ENCODE measurements at places on chromosomes 2 and 18. TPM values are rescaled to one million over a fixed set of nuclear protein-coding genes. Genes with fewer than 3 reads are reported as not detected.

DNA sequence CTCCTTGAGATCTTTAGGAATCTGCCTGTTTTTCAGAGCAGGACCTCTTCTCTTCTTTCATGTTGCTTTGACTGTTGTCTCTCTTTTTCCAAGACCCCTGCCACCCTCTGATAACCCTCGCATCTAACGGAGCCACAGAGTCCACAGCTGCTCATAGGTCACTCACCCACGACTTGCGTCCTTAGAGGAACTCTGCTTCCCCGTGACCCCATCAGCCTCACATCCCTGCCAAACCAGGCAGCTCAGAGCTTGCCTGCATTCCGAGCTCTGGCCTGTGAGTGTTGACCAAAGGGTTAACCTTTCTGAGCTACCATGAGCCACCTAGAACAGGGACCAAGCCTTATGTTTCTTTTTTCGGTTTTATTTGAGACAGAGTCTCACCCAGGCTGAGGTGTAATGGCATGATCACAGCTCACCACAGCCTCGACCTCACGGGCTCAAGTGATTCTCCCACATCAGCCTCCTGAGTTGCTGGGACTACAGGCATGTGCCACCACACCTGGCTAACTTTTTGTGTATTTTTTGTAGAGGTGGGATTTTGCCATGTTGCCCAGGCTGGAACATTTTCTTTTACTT is 36.4 kb downstream of the CABLES1 start:
- no peaks in the 10 kb centered on the region for H3K36me3 ChIP-seq
- peaks cover 8% of the 10 kb centered on the region for H3K27me3 ChIP-seq
- no peaks in the 10 kb centered on the region for H3K4me1 ChIP-seq
- peak; percentile 34 for DNase-seq
- H3K27ac ChIP-seq: no peak overlapping the region

OTOS gene
- total RNA-seq: not detected

DNA sequence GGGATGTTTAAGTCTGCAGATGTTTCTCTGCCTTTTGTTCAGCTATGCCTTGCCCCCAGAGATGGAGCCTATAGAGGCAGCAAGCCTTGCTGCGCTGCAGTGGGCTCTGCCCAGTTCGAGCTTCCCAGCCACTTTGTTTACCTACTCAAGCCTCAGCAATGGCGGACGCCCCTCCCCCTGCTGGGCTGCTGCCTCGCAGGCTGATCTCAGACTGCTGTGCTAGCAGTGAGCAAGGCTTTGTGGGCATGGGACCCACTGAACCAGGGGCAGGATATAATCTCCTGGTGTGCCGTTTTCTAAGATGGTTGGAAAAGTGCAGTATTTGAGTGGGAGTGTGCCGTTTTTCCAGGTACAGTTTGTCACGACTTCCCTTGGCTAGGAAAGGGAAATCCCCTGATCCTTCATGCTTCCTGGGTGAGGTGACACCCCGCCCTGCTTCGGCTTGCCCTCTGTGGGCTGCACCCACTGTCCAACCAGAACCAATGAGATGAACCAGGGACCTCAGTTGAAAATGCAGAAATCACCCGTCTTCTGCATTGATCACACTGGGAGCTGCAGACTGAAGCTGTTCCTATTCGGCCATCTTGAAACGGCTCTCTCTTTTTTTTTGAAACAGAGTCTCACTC is 27.6 kb upstream of the ADAM23 start:
- DNase-seq: no peak
- H3K27me3 ChIP-seq: no peaks in the 10 kb centered on the region
- peaks cover 4% of the 10 kb centered on the region for H3K36me3 ChIP-seq

TUBA3D gene
- total RNA-seq: not detected

DNA sequence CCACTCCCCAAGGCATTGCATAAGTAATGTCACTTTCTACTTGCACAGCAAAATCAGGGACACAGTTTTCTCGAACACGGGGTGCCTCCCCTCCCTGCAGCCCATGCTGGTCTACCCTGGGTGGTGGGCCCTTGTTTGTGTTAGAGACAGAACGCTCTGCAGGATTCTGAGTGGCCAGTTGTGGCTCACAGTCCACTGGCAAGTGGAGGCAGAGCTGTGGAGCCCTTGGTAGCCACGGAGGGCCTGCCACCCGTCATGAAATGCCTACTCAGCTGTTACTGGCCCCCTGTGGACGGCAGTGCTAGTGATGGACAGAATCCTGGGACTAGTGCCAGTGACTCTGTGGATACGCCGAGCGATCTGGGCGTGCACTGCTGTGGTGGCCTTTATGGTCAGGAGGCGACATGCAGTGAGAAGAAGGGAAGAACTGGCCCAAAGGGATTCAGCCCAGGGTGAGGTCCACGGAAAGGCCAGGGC is 54.0 kb upstream of the TXNDC2 start:
- peaks cover 4% of the 10 kb centered on the region for H3K4me1 ChIP-seq
- no peak for DNase-seq
- H3K4me3 ChIP-seq: no peak overlapping the region
- no peak overlapping the region for H3K27ac ChIP-seq
- H3K27me3 ChIP-seq: peaks cover 25% of the 10 kb centered on the region

- no peak for DNase-seq
- H3K4me3 ChIP-seq: no peak overlapping the region
- H3K27me3 ChIP-seq: peaks cover under 1% of the 10 kb centered on the region
- no peak overlapping the region for H3K27ac ChIP-seq
- no peaks in the 10 kb centered on the region for H3K36me3 ChIP-seq
- no peaks in the 10 kb centered on the region for H3K4me1 ChIP-seq
Observed at GRCh38 chr2:129761569-129762021, 217.9 kb upstream of the RAB6C start.

GYPC gene
- 44.2 TPM for total RNA-seq

GRCh38 chr2:231674587-231675338 is 33.6 kb upstream of the PTMA start:
- H3K27ac ChIP-seq: peak overlapping the region; percentile 85
- peaks cover 10% of the 10 kb centered on the region for H3K4me1 ChIP-seq
- no peak overlapping the region for H3K4me3 ChIP-seq
- H3K36me3 ChIP-seq: no peaks in the 10 kb centered on the region

GRCh38 chr2:201126308-201127151 is 10.6 kb downstream of the CFLAR start:
- peaks cover 62% of the 10 kb centered on the region for H3K4me1 ChIP-seq
- peaks cover 41% of the 10 kb centered on the region for H3K36me3 ChIP-seq
- H3K27ac ChIP-seq: peak overlapping the region; percentile 100
- H3K4me3 ChIP-seq: peak overlapping the region; percentile 94

GRCh38 chr18:13587001-13587400 is 139.4 kb downstream of the FAM210A start:
- H3K4me3 ChIP-seq: peak overlapping the region; percentile 84
- H3K4me1 ChIP-seq: peaks cover 44% of the 10 kb centered on the region
- no peaks in the 10 kb centered on the region for H3K27me3 ChIP-seq
- DNase-seq: no peak
- peak overlapping the region; percentile 80 for H3K27ac ChIP-seq

DNA sequence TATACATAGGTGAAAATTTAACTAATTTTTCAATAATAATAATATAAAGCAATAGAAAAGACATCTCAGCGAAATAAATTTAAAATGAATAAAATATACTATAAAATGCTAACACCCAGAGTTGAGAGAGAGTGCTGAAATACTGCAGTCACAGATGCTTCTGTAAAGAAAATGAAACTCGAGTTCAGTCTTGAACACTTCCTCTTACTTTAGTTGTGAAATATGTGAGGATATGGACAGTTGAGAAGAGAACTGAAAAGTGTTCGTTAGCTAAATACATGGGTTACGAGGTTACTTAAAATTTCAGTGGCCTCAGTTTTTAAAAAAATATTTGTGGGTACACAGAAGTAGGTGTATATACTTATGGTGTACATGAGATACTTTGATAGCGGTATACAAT is 106.8 kb downstream of the DNAH7 start:
- no peaks in the 10 kb centered on the region for H3K4me1 ChIP-seq
- H3K4me3 ChIP-seq: no peak overlapping the region
- no peak for DNase-seq
- H3K27ac ChIP-seq: no peak overlapping the region
- H3K27me3 ChIP-seq: no peaks in the 10 kb centered on the region
- H3K36me3 ChIP-seq: no peaks in the 10 kb centered on the region

GRCh38 chr2:180376066-180376465 is 369.0 kb upstream of the CWC22 start:
- DNase-seq: no peak
- no peaks in the 10 kb centered on the region for H3K27me3 ChIP-seq
- H3K27ac ChIP-seq: no peak overlapping the region
- no peaks in the 10 kb centered on the region for H3K4me1 ChIP-seq
- H3K4me3 ChIP-seq: no peak overlapping the region
- H3K36me3 ChIP-seq: no peaks in the 10 kb centered on the region

LHCGR gene
- total RNA-seq: not detected

DNA sequence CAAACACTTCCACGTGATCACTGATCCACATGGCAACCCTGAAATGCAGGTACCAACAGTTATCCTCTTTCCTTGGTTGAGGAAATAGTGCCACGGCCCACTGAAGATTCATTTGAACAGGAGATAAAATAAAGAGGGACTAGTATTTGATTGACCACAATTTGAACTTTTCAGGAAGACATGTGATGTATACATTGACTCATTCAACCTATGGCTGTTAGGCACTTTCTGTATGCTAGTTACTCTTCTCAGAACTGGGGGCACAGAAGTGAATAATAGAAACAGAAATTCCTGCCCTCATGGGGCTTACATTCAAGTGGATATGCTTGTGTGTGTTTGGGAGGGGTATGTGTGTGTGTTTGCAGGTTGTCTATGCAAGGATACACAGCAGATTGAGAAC is 199.6 kb downstream of the PRKCE start:
- no peak overlapping the region for H3K27ac ChIP-seq
- H3K4me1 ChIP-seq: peaks cover 3% of the 10 kb centered on the region
- H3K27me3 ChIP-seq: no peaks in the 10 kb centered on the region
- no peak for DNase-seq

GRCh38 chr2:102016399-102016955 is 24.7 kb downstream of the IL1R2 start:
- H3K27ac ChIP-seq: no peak overlapping the region
- no peak overlapping the region for H3K4me3 ChIP-seq
- DNase-seq: no peak
- peaks cover 6% of the 10 kb centered on the region for H3K36me3 ChIP-seq
- H3K27me3 ChIP-seq: peaks cover 25% of the 10 kb centered on the region
- peaks cover 11% of the 10 kb centered on the region for H3K4me1 ChIP-seq

GRCh38 chr2:198297350-198297749 is 493.0 kb downstream of the PLCL1 start:
- no peak for DNase-seq
- H3K4me1 ChIP-seq: no peaks in the 10 kb centered on the region
- no peak overlapping the region for H3K4me3 ChIP-seq
- peaks cover 15% of the 10 kb centered on the region for H3K27me3 ChIP-seq
- H3K27ac ChIP-seq: no peak overlapping the region

PMAIP1 gene
- 76.0 TPM for total RNA-seq

EML6 gene
- 1.0 TPM for total RNA-seq

ACTR1B gene
- 59.0 TPM for total RNA-seq

- H3K4me3 ChIP-seq: no peak overlapping the region
- peaks cover 18% of the 10 kb centered on the region for H3K27me3 ChIP-seq
- DNase-seq: no peak
- H3K36me3 ChIP-seq: no peaks in the 10 kb centered on the region
- no peak overlapping the region for H3K27ac ChIP-seq
- H3K4me1 ChIP-seq: peaks cover 16% of the 10 kb centered on the region
Observed at GRCh38 chr2:182717816-182718215, 1.8 kb downstream of the DNAJC10 start.

- peaks cover 9% of the 10 kb centered on the region for H3K36me3 ChIP-seq
- peaks cover 61% of the 10 kb centered on the region for H3K4me1 ChIP-seq
- H3K27ac ChIP-seq: peak within 1 kb of the TSS; percentile 82
- H3K4me3 ChIP-seq: peak within 1 kb of the TSS; percentile 41
- DNase-seq: peak; percentile 16
Observed at GRCh38 chr2:70820499-70820898, at the start of gene CLEC4F. Gene CLEC4F, minus strand, starts transcription at chr2:70820599. Its CDS starts 76 bp downstream, at chr2:70820523.

TAF1B gene
- total RNA-seq: 42.3 TPM

TSPYL6 gene
- not detected for total RNA-seq

DNA sequence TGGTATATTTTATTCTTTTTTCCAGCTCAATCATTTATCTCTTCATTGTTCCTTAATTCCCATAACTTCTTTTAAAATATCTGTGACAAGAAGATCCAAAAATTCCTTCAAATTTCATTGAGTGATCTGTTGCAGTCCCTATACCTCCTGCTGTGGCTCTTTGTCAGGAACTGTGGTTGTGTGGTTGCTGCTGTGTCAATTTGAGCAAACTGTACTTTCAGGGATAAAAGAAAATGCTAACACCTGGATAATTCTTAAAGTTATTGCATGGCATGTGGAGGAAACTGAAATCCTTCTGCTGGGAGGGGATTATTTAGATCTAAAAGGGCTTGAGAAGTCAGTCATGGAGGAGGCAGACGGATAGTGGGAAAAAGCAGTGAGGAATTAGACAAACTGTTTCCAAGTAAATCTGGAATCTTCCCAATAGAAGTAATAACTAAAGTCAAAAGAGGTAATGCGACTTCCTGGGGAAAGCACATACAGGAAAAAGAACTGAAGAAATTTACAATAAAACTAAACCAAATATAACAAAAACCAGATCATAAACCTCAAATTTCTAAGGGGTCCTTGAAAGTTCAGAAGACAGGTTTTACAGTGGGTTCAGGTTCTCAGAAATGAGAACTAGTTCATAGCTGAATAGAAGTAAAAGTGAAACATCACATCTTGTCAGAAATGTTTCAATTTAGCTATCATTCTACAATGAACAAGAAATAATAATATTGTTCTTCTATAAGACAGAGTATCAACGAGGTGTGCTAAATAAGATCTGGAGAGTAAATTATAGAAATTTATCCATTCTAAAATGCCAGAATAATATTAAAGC is 33.5 kb upstream of the CD226 start:
- no peak for DNase-seq
- peaks cover 34% of the 10 kb centered on the region for H3K36me3 ChIP-seq
- no peaks in the 10 kb centered on the region for H3K27me3 ChIP-seq
- H3K27ac ChIP-seq: peak overlapping the region; percentile 88

RAMP1 gene
- total RNA-seq: 1.5 TPM

SERPINB13 gene
- not detected for total RNA-seq

ELOA2 gene
- total RNA-seq: not detected

DNA sequence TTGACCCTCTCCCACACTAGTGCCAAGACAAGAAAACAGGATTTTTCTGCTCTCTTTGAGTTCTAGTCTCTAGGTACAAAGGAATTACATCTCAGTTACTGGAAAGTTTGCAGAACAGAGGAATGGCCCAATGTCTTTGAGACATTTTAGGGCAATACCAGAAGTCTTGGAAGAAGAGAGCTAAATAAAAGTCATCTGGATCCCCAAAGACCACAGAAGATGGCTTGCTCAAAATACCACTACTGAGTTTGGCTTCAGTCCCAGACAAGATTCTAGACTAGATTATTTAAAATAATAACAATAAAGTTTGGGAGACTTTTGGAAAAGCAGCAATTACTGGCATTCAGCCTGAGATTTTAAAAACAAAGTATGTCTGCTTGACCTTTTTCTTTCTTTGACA is 61.9 kb upstream of the HK2 start:
- no peaks in the 10 kb centered on the region for H3K36me3 ChIP-seq
- peaks cover 8% of the 10 kb centered on the region for H3K27me3 ChIP-seq
- no peak overlapping the region for H3K27ac ChIP-seq
- H3K4me3 ChIP-seq: no peak overlapping the region
- H3K4me1 ChIP-seq: peaks cover 1% of the 10 kb centered on the region
- no peak for DNase-seq

Measured in natural killer cell treated with Interleukin-12 subunit alpha and Interleukin-12 subunit beta and Interleukin-15 and Interleukin-18, amount 100 ng/mL, for 72 hours (primary cell).